Stimulated activated CD4-positive, alpha-beta T cell treated with anti-CD3 and anti-CD28 coated beads, Interleukin-12 subunit alpha, Interleukin-12 subunit beta, amount 100 ng/mL, for 24 hours (primary cell): ENCODE measurements at places on chromosomes 2 and 18.

DNA sequence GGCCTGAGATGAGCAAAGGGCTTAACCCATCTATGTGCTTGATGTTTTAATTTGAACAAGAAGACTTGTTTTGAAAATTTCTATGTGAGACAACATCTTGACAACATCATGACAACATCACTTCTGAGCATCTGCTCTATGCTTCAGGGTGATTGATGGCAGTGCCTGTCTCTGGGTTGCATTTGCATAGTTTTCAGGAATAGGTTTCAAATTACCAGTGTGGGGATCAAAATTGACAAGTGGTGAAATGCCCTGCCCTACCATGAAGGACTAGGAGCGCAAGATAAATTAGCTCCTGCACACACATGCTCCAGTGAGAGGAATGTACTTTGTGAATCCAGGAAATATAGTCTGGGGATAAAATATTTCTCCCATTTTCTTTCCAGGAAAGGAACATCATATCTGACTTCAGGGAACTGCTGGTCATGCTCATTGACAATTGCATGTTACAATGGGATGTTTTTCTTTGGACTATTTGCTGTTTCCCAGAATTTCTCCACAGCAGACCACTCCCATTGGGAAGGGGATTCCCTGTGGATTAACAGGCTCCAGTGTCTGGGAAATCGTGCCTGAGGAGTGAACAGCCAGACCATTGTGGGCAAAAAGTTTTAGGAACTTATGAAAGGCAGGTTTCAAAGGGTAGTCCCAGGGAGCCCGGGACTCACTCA, 45.3 kb upstream of the IL1R2 start:
- DNase-seq: no peak

- no peak for DNase-seq
These were observed 13.6 kb downstream of the ASAP2 start for GRCh38 chr2:9220201-9220600.

DNA sequence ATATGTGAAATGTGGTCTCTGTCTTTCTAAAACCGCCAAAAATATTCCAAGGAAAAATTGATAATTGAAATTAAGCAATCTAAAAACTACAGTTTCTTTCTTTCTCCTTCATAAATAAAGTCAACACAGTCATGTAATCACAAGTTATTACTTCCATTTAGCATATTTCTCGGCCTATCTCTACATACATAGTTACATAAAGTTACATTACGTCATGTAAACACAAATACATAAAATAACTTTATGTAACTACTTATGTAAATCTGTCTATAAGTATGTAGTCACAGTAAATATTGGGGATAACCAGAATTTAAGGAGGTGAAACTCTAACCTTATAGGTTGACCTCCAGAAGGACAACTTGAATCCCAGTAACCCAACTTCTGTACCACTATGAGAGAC, 48.5 kb upstream of the PID1 start:
- DNase-seq: no peak

- no peak for DNase-seq
These were observed 268.2 kb upstream of the ID2 start for GRCh38 chr2:8413589-8414135.

DNA sequence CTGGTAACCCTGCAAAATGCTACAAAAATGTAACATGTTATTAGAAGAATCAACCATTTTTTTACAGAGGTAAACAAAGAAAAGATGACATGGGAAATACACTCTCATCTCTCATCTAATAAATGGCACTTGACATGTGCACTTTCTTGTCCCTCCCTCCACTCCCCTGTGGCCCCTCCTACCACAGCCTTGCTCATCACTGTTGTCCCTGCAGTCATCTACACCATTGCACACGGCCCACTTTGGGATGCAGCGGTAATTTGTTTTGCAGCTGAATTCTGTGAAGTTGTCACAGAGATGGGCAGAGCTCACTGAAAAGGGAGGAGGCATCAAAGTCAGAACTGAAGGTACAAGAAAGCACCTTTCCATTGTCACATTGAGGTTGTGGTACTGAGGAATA, 103.6 kb downstream of the DHRS9 start:
- DNase-seq: no peak

DNA sequence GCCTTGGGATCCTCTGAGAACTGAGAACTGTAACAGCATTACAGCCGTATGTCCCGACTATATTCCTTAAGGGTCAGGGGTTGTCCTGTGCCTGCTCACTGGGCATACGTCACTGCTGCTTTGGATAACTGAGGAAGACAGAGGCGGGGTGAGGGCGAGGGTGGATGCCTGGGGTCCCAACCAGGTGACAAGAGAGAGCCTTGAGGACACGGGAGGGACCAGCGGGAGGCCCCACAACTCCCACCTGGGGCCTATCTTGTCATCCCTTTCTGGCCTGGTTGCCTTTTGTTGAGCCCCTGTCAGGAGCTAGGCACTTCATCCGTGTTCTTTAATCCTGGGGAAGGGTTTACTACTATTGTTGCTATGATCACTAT, 28.8 kb downstream of the INPP5D start:
- DNase-seq: no peak

GRCh38 chr2:133477616-133477990, 90.7 kb downstream of the NCKAP5 start:
- no peak for DNase-seq

DNA sequence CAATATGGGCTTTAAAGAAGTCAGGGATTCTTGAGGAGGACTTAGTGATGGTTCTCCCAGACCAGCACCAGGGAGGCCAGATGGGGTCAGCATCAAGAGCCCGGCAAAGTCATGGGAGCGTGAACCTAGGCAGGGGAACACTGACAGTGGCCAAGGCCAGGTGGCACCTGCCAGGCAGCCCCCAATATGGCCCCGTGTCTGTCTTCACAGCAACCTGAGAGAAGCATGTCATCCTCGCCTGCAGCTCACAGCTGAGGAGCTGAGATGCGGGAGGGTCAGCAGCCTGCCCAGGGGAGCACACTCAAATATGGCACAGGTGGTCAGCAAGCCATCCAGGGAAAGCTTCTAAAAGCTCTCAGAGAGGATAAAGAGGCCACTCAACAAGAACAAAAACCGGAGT, 105.7 kb upstream of the GPC1 start:
- DNase-seq: no peak

GRCh38 chr2:60470340-60470739, 83.1 kb downstream of the BCL11A start:
- DNase-seq: no peak

GRCh38 chr2:25339791-25340180, 1.9 kb downstream of the DNMT3A start:
- no peak for DNase-seq

- DNase-seq: no peak
These were observed 75.1 kb upstream of the NT5C1B start for GRCh38 chr2:18664421-18664820.

GRCh38 chr2:106745468-106745867, 140.5 kb downstream of the ST6GAL2 start:
- no peak for DNase-seq

DNA sequence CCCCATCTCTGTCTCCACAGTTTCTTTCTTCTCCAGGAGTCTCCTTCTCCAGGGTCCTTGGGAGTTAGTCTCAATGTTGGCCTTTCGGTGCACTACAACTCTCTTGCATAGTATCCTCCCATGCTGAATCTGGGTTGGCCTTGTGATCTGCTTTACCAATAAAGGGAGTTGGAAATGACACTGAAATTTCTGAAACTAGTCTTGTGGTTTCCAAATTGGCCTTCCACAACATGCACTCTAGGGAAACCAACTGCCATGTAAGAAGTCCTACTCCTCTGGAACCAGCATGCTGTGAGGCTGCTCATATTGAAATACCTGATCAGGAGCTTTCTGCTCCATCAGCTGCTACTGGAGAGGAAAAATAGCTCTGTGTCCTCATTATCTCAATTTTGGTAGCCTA, 9.9 kb upstream of the ABHD3 start:
- no peak for DNase-seq

DNA sequence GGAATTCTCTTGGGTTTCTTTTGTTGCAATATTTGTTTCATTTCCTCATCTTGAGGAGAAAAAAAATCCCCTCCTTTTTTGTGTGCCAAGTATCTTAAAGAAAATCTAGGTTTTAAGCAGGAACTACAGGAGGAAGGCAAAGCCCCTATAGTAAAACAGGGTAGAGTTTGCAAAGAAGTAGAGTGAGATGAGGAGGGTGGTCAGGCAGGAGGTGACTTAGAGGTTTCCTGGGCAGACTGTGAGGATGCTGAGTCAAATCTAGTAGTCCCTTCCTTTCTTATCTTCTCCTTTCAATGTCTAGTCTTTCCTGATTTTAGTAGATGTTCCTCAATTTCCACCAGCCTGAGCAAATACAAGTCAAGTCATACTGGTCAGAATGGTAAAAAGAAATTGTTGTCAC, 222.5 kb downstream of the PMAIP1 start:
- no peak for DNase-seq

DNA sequence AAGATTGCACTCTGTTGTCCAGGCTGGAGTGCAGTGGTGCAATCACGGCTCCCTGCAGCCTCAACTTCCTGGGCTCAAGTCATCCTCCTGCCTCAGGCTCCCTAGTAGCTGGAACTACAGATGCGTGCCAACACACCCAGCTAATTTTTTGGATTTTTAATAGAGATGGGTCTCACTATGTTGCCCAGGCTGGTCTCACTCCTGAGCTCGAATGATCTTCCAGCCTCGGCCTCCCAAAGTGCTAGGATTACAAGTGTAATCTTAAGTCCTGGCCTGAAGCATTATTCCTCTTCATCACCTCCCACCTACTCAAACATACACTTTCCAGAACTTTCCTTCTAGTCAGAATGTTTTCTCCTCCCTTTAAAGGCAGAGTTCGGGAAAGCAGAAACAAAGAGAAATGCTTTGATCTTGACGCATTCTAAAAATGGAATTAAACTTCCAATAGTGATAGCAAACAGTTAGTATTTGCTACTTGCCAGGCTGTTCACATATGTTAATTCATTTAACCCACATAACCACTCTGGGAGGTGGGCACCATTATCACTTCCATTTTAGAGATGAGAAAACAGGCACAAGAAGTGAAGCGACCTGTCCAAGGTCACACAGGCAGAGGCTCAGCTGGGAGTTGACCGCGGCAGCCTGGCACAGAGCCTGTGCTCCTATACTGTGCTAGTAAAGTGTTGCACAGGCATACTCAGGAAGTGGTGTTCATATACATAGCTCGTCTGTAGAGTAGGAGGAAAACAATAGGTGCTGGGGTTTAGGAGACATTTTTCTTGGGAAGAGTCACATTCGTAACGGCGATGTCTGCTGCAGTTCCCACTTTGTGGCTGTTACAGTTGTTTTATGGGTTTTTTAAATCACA, 24.6 kb downstream of the TEX44 start:
- no peak for DNase-seq

- no peak for DNase-seq
These were observed 129.5 kb downstream of the MTCL1 start for GRCh38 chr18:8834881-8835280.

- DNase-seq: no peak
These were observed 612.4 kb downstream of the NYAP2 start for GRCh38 chr2:226011716-226012450.

DNA sequence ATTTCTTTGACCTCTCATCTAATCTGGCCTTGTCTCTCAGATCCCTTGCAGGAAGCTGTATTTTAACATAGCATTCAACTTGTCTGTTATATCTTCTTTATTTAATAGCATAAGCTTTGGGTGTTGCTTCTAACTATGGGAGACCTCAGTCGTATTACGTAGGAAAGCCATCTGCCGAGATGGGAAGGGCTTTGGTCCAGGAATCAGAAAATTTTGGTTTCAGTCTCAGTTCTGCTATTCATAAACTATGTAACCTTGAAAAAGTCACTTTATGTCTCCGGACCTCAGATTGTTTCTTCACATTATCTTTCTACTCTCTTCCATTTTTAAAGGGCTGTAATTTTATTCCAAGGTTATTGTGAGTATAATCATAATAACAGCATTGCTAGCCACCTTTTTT, 297.7 kb downstream of the SATB2 start:
- no peak for DNase-seq

GRCh38 chr2:212088353-212088752, 450.2 kb downstream of the ERBB4 start:
- DNase-seq: no peak

GRCh38 chr2:32379352-32379751, 22.5 kb downstream of the BIRC6 start:
- DNase-seq: no peak

DNA sequence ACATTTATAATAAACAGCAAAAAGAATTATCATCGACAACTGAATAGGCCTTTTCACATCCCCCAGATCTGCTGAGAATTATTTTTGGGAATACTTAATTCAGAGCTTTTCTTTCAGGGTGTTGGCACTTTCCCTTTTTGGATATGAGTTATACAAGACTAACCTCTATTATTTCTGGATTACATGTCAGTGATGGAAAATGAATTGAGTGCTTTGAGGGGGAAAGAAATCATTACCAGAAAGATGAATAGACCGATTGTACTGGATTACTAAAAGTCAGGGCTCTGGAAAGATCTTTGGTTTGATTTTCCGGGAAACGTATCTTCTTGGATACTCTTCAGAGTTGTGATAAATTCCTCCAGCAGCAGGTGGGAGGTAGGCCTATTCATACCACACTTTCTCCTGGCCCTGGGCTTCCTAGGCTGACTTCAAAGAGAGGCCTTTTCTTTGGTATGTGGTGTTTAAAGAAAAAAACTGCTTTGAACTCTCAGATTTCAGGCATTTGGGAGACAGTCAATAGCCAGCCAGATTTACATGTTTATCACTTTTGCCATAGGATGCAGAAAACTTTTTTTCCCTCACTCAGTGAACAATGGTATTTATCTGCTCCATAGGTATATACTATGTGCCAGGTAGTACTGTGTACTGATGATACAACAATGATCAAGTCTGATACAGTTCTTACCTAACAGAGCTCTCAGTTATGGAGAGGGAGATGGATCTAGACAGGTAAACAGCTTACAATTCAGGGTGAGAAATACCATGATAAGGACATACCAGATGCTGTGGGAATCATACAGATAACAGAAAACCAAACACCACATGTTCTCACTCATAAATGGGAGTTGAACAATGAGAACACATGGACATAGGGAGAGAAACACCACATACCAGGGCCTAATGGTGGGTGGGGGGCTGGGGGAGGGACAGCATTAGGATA, 63.3 kb upstream of the ACTR3 start:
- DNase-seq: no peak

GRCh38 chr2:160365716-160366367, 127.8 kb downstream of the RBMS1 start:
- no peak for DNase-seq

DNA sequence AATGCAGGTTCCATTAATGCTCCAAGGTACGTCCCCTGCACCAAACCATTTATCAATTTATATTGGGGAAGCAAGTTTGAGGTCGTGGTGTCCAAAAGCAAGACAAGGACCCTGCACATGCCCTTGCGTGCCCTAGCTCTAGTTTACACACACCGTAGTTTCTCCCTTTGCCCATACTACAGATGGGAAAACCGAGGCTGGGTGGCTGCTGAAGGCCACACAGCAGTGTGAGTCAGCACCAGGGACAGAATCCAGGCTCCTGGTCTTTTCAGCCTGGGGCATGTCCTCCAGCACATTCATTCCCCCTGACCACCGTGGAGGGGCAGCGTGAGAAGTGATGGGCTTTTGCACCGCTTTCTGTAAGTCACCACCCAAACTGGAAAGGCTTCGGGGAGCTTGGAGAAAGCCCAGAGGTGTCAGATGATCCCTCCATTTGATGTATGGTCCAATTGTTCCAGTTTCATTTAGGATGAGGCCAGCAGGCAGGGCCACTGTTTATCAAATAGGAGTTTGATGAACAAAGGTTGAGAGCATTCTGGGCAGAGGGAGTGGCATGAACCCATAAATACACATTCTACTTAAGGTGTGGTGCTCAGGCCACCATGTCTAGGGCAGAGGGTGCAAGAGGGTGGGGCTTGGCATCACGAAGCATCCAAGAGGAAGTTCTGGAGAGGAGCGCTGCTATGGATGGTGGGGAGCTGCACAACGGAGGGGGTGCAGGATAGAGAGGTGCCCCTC, 274.1 kb downstream of the HAUS1 start:
- no peak for DNase-seq

GRCh38 chr2:3025984-3026383, 351.6 kb downstream of the EIPR1 start:
- no peak for DNase-seq
